Activated T-helper 1 cell treated with anti-CD3 and anti-CD28 coated beads, Interleukin-2, amount 50 U/mL, for 16 hours (primary cell): ENCODE measurements at places on chromosomes 7 and 10.
A peak's percentile ranks its signal among the peaks of the same experiment; 100 is the strongest.

DNA sequence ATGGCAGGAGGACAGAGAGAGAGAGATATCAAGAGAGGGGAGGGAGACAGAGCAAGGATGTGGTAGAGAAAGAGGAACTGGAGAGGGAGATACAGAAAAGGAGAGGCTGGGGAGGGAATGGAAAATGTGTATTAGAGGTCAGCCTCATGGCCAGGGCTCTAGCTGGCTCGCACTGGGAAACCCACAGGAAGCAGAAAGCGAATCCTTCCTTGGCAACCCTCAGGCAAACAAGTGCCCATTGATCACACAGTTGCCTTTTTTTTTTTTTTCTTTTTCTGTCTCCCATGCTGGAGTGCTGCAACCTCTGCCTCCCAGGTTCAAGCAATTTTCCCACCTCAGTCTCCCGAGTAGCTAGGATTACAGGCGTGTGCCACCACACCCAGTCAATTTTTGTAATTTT, 391.2 kb downstream of the TYW1 start:
- no peak for DNase-seq

DNA sequence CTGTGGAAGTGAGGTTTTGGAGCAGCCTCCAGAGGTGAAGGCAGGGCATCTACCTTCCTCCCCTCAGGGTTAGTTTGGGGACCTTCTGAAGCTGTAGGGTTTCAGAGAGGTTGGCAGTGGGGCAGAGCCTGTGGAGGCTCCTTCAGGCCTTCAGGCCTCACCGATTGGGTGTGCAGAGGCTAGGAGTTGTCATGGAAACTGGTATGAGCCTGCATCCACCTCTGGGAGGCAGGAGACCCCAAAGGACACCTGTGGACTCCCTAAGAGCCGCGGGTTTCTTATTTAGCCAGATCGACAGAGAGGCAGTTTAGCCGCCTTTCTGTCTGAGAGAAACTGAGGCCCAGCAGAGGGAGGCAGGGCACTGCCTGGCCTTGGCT, 2.0 kb downstream of the LZTS2 start:
- DNase-seq: no peak

DNA sequence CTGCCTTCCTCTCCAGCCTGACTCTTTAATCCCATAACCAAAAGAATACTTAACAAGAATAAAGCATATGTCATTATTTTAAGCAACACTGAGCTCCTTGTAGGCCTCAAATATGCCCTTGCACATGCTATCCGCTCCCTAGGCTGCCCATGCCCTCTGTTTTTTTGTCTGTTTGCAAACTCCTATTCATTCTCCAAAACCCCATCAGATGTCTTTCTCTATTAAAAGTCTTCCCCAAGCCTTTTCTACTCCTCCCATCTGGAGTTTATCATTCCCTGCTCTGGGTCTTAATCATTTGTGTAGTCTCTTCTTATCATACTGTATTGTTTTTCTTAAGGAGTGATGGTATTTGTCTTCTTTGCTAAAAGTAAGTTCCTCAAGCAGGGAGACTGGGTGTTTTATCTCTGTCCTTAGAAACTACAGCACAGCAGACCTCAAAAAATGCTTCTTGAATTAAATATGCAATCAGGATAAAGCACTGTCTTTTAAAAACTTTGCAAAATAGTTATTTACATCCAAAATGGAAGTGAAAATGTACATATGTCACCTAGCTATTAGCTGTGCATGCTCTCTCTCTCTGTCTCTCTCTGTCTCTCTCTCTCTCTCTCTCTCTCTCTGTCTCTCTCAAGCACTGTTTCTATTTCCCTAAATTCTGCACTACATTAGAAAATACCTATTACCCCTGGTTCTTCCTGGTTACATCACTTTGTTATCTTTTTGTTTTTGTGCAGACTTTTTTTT, 56.5 kb upstream of the OPALIN start:
- no peak for DNase-seq

DNA sequence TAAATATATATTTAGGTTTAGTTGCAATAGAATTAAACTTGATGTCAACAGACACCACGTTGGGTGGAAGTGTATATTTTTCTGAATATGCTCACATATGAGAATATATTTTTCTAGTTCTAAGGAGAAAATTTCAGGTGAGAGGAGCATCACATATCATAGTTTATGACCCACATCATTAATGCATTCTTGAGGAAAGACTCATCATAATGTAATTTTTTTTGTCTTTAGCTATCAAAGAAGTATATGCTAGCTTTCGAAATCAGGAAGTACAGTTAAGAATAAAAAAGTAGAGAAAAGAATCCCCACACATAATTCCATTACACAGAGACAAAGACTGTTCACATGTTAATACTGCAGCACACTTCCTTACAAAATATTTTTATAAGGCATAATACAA, 30.4 kb downstream of the A1CF start:
- no peak for DNase-seq

- DNase-seq: no peak
Measured at GRCh38 chr7:123939784-123940183, 14.7 kb downstream of the SPAM1 start.

DNA sequence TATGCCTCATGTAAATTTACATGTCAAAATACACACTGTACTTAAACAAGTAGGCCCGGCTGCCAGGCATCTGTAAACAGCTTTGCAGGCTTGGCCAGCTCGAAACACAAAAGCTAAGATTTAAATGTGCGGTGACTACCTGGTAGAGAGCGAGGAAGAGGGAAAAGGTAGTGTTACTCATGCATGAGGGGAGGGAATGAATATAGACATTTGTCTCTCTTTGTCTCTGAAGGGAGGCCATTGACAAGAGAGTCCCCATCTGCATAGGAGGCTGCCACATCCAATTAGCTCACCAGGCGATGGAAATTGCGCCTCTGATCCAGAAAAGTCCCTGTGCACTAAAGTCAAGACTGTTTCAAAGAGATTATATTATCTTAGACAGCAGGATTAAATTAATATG, 535.8 kb downstream of the PTPRN2 start:
- no peak for DNase-seq

GRCh38 chr7:21253740-21254687, 173.9 kb upstream of the SP4 start:
- DNase-seq: no peak

- DNase-seq: no peak
Measured at GRCh38 chr7:152120210-152120609, 94.7 kb downstream of the GALNT11 start.

DNA sequence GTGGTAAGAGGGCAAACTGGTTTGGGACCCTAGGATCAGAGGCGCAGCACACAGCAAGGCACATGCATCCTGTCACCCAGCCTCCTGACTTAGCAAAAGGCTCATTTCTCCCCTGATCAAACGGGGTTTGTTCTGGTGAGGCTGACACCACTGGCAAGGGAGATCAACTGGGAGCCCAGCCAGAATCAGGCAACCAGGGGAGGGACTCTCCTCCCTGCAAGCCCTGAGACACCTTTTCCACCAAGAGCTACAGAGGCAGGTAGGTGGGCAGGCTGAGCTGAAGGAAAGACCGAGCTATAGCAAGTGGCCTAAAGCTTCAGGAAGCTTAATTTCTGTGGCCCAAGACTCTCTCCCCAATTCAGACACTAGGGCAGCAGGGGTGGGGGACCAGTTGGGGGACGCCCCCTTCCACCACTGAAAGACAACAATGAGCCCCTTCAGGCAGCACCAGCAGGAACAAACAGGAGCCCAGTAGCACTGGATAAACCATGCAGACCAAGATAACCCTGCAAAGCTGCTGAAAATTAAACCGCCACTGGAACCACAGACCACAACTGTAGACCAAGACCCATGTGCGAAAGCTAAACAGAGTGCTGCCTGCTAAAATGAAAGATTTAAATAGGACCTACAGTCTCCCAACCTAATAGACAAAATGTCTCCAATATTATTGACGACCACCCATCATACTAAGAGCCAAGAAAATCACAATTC, 27.1 kb upstream of the SAR1A start:
- no peak for DNase-seq

DNA sequence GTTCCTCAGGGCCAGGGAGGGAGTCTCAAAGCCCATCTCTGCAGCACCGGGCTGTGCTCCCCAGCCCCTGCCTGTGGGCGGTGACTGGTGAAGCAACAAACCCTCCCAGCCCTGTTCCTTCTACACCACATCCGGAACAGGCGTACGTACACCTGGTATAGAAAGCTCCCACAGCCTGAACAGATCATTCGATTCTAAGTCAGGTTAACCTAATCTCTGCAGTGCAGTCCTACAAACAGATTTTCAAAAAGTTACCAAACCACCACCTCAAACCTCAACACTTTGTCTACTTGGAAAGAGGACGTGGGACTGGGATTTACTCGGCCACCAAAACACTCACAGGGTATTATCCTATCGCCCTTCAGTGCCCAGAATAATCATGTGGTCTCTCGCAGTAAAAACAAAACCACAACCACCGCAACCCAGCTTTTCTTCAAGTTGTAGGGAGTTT, 238.4 kb downstream of the DIP2C start:
- peak; percentile 34 for DNase-seq

DNA sequence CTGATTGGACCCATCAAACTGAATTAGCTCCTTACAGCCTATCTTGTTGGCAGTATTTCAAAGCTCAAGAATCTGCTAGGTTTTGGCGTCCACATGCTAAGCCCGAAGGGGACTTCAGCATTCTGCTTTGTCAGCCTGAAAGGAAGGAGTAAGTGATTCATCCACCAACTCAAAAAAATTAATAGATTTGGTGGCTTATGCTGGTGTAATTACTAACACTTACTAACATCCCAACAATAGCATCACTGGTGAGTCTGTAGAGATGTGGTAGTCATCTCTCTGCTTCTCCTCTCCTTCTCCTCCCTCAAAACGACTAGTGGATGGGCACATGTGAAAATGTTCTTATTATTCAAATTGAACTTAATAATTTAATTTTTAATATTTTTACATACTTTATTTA, 53.8 kb upstream of the EGR2 start:
- DNase-seq: no peak

- no peak for DNase-seq
Measured at GRCh38 chr7:138865843-138866242, 67.8 kb upstream of the ATP6V0A4 start.

DNA sequence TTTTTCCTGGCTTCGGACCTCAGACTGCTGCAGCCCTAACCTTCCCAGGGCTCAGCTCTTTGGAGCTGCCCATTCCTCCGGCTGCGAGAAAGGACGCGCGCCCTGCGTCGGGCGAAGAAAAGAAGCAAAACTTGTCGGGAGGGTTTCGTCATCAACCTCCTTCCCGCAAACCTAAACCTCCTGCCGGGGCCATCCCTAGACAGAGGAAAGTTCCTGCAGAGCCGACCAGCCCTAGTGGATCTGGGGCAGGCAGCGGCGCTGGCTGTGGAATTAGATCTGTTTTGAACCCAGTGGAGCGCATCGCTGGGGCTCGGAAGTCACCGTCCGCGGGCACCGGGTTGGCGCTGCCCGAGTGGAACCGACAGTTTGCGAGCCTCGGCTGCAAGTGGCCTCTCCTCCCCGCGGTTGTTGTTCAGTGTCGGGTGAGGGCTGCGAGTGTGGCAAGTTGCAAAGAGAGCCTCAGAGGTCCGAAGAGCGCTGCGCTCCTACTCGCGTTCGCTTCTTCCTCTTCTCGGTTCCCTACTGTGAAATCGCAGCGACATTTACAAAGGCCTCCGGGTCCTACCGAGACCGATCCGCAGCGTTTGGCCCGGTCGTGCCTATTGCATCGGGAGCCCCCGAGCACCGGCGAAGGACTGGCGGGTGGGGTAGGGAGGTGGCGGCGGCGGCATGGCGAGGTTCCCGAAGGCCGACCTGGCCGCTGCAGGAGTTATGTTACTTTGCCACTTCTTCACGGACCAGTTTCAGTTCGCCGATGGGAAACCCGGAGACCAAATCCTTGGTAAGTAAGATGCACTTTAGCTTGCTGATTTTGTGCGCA, at the start of gene PLXDC2:
Gene PLXDC2, plus strand, starts transcription at position 22 of the 820 bp plus-strand sequence.
- no peak for DNase-seq

- DNase-seq: no peak
Measured at GRCh38 chr7:104971290-104972071, 42.5 kb upstream of the KMT2E start.

DNA sequence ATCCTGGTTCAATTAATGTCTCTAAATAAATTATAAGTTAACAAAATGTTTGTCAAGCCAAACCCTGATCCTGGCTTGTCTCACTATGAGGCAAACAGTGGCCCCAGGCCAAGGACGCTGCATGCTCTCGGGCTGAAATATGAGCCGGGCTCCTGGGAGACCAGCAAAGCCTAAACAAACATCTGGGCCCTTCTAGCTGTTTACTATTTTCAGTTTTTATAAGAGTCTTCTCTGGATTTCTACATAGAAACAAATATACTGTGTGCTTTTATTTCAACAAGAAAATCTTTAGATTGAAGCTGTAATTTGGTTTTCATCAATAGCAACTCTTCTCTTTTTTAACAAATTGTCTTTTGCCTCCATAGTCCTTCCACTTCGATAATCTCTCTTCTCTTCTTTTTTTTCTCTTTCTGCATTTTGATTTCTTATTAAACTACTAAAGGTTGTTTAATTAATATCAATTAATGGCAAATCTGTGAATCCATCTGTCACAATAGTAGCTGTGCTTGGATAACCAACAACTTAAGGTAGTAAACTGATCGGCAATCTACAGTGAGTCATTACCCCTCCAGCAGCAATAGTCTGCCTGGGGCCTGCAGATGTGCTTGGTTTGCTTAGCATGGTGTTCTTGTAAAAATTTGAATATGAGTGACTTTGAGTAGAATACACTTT, 83.3 kb upstream of the DNAJC1 start:
- no peak for DNase-seq

GRCh38 chr7:91912494-91912893, 28.2 kb upstream of the AKAP9 start:
- DNase-seq: no peak

- no peak for DNase-seq
Measured at GRCh38 chr7:99639267-99639666, 22.5 kb downstream of the ZSCAN25 start.

DNA sequence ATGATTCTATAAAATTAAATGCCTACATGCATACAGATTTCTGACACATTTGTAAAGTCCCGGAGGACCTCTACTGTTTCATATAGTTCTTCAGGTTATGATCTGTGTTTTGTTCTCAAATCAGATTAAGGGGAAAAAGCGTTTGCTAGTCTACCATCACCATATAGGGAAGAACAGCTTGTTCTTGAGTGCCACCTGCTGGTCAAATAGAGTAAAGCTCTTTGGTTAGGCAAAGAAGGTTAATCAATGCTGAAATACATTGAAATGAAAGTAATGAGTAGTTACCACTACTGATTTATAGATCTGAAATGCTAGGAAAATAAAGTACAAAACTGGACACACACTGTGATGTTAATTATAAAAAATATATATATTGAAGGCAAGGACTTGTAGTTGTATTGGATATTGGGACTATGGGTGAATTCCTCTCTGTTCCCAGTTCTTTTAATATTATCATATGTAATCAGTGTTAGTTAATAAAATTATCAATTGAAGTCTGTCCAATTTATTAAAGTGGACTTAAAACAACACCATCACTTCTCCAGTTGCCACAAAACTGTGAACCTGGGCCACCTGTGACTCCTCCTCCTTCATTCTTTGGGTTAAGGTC, 72.6 kb upstream of the PDLIM1 start:
- DNase-seq: no peak
